ENCODE measurements at places on chromosomes 11 and 22.

GRCh38 chr22:25021409-25021808 is 68.9 kb downstream of the KIAA1671 start:
- no peak for DNase-seq

GRCh38 chr11:13672576-13673210 is 4.2 kb downstream of the FAR1 start:
- DNase-seq: no peak

DNA sequence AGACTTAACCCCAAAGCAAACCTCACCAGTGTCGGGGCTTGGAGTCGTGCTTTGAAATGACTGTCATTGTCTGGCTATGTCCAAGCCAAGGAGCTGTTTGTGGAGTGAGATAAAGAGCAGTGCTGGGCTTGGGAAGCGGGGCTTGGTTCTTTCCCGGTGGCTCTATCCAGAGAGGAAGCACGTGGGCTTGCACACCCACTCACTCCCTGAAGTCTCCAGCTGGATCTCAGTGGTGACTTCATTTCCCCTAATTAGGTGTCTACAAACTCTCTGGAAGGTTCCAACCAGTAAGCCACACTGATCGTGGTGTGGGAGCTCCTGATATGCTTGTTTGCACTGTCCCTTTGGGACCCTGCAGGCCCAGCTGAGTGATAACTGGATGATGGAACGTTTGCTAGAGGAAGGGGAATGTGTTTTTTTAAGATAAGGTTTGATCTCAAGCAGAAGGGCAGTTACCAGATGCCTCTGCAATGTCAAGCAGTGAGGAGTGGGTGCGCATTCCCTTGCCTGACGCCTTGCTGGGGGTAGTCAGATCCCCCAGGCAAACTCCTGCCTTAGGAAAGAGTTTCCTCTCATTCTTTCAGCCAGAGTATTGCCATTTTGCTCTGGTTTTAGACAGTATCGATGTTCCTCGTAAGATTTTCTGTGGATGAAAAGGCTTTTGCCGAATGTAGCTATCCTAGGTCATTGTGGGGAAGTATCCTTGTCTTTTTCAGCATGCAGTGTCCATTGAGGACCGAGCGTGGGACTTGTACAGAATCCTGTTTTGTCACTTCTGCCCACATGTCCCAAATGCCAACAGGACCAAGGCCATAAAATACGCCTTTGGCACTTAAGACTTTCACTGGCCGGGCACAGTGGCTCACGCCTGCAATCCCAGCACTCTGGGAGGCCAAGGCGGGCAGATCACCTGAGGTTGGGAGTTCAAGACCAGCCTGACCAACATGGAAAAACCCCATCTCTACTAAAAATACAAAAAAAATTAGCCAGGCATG is 90.9 kb downstream of the MICAL2 start:
- DNase-seq: no peak

GRCh38 chr11:10305262-10305963 is 540 bp downstream of the ADM start:
- no peak for DNase-seq

GRCh38 chr11:121881806-121882205 is 234.2 kb downstream of the BLID start:
- DNase-seq: no peak

DNA sequence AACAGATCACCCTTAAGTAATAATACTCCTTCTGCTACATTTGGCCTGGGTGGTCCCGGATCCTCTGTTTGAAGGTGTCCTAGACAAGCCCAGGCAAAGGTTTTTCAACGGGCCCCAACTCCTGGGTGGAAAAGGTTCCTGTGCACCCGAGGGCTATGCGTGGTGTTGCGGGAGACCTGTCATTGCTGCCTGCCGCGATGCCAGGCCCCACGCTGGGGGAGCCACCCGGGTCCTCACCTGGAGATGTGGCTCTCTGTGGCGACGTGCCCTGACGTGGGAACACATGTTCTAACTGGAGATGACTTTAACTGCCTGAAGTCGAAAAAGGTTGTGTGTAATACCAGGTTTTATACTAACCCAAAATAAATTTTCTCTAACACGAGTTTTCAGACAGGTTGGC is 467.1 kb downstream of the NTM start:
- no peak for DNase-seq

DNA sequence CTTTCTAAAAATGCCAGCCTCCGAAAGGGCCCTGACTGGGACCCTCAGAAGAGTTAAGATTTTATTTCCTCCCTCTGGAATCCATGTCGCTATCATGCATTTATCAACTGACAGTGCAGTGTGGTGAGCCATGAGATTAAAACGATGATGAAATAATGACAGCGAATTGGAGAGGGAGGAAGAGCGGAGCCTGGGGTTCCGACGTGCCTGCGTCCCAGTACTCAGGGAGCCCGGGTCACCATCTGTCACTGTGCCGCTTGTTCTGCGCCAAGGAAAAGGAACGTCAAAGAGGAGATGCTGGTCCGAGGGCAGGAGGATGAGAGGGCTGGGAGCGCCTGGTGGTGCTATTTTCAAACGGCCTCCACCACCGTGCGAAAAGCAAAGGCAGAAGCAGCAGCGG is 46.2 kb downstream of the MACROD1 start:
- DNase-seq: no peak

- DNase-seq: no peak
These were observed 10.7 kb downstream of the FAM118A start for GRCh38 chr22:45320357-45320976.

GRCh38 chr22:29932136-29932535 is 49.2 kb downstream of the MTMR3 start:
- no peak for DNase-seq

GRCh38 chr11:76491644-76492043 is 46.8 kb downstream of the EMSY start:
- DNase-seq: no peak

DNA sequence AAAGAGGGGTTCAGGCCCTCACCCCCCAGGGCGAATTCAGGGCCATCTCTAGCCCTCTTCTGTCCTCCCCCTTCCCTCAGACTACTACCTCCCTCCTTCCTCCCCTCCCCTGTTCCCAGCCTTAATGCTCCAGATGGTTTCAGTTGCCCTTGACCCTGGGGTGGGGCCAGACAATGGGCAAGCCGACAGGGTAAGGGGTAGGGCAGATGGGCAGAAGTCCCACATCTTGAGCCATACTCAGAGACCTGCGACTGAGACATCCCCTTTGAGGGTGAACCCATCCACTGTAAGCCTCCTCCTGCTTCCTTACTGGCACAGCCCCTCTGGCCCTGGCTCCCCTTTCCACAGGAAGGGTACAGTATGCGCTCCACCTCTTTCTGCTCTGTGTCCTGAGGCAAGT is 1.9 kb downstream of the RHBDD3 start:
- no peak for DNase-seq

DNA sequence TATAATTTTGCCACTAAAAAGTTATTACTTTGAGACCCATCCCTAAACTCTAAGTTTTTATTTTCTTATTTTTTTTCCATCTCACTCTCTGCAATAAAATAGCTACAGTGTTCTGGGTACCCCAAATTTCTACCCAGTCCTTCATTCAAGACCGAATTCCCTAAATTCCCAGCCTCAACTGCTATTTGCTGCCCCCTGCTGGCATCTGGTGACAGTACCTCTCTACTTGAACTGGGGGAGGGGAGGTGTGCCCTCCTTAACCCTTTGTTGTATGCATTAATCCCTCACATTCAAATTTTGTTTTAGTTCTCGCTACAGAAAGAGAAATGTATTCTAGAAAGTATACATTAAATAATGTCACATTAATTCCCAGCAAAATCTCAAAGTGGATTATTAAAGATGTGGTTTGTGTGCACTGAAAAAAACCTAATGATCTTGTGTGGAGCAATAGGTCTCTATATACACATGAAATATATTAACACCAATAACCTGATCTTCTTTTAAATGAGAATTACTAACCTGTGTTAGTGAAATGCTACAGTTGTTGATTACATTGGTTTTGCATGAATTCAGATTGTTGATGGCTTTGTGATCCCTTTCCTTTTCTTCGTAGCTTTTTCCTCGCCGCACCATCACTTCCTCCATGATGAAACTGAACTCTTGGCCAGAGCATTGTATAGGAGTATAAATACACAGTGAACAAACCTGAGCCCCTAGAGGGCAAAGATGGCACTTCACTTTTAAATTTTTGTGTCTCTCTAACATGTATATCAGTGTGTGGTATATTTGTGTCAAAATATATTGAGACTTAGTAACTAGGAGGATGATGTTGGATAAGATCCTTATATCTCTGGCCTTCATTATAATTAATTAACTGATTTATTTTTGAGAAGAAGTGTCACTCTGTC is 590.0 kb downstream of the METTL15 start:
- no peak for DNase-seq

DNA sequence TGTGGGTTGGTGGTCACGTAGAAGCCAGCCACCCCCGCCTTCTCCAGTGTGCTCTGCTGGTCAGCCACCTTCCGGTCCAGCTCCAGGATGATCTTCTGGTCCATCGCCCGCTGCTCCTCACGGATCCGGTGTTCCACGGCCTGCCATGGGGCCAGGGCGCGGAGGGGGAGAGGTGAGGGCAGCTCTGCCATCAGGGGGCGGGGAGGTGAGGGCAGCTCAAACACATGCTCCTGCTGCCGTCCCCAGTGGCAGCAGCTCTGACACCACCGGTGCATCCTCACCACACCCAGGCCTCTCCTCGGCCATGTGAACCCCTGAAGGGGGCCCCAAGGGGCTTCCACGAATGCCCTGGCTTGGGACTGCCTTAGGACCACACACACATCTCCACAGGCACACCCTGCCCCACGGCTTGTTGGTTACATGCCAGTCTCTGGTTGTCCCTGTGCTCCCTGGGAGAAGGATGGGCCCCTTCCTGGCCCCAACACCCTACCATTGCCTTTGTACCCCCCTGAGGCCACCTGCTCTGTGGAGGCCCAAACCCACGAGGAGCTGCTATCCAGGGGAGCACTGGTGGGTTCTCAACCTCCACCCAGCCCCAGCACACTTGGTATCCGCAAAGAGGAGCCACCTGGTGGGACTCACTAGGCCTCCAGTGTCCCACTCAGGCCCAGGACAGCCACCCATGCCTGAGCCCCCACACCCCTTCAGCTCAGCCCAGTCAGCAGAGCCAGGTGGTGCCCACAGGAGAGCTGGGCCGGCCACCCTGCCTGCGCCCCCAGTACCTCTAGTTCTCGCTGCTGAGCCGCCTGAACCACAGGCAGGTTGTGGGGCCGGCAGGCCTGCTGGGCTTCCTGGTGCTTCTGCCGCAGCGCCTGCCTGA is 4.3 kb downstream of the DGCR6L start:
- peak; percentile 7 for DNase-seq

- no peak for DNase-seq
These were observed 12.7 kb upstream of the TSGA10IP start for GRCh38 chr11:65932558-65932919.

GRCh38 chr11:66883016-66883965 is 26.4 kb downstream of the LRFN4 start:
- peak; percentile 42 for DNase-seq

DNA sequence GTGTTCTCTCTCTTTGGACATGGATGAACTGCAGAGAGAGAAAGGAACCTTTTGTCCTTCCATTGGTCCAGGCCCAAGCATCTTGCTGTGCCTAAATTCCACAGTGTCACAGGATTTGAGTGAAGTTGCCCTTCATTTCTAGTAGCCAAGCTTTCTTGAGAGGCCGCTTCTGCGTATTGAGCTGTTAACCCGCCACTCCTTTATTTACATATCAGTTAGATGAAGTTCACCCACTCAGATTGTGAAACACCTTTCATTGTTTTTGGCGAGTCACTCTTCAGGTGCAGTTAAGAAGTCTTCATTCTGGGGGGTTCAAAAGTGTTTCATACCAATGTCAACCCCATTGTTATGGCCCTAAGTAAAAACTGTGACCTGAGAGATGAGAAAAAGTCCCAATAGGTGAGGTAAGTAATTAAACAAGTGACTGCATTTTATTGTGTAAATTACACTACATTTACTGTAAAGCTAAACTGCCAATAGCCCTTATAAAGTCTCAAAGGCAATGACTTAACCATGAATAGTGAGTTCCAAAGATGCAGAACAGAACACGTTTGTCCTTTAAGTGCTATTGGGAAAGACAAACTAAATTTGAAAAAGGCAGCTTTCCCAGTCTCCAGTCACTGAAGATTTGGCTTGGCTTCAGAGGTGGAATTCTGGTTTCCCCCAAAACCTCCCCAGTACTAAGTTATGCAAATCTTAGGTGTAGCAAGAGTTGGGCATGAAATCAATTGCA is 61.0 kb downstream of the APIP start:
- DNase-seq: no peak

DNA sequence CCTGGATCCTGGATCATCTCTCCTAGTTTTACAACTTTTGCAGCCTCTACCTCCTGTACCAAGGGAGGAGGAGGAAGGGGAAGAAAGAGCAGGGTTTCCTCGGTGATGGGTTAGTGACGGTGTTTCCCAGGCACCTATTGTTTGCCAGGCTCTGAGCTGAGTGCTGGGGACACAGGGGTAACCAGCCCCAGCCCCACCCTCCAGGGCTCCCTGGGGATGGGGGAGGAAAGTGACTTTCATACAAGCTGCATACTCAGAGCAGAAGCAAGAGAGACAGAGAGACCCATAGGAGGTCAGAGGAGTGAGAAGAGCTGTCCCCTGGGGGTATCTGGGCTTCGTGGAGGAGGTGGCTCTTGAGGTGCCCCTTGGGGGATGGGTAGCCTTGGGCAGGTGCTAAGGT is 89.4 kb upstream of the THY1 start:
- no peak for DNase-seq

GRCh38 chr11:133214646-133215045 is 317.7 kb downstream of the OPCML start:
- DNase-seq: no peak

DNA sequence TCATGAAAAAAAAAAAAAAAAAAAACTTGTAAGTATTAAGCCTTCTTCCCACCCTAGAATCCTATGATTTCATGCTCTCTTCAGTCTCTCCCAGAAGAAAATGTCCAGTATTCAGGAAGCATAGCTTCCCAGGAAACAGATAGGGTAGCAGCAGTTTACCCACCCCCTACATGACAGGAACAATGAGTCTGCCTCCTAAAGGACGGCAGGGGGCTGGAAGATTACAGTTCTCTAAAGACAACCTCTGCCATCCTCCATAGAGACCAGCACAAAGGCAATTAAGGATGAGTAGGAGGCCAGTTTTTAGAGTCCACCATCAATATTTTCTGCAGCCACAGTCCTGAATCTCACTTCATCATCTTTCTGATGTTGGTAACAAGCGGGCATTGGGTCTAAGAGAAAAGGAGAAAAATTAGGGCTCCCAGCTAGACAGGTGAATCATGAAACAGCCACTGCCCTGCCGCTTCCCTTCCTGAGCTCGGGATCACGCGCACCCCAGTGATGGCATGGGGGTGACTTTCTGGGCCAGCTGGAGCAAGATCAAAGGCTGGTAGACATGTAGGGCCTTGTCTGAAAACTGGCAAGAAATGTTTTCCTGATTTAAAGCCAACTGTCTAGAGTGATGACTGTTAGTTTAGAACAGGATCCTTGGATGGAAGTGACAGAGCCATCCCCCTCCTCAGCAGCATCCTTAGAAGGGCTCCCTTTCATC is 322.8 kb downstream of the LARGE1 start:
- no peak for DNase-seq

DNA sequence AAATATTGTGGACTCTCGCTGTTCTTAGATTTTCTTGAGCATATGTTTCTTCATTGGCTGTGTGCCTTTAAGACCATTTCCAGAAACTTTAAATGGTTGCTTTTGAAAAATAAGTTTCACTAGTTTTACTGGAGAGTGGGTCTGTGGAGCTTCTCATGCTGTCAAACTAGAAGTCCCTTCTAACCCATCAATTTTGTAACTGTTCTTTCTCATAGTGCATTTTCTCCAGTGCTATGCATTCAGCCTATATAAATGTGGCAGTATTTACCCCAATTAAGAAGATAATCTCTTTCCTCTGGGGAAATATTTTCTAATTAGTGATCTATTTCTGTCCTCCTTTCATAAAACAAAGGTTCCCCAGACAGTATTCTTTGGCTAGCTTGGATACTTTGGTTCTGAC is 97.9 kb upstream of the RRM1 start:
- no peak for DNase-seq

- DNase-seq: no peak
These were observed 65.3 kb downstream of the ARFGAP2 start for GRCh38 chr11:47111318-47111804.

Data from activated T-helper 2 cell treated with anti-CD3 and anti-CD28 coated beads, Interferon-gamma antibody, Interleukin-2, Interleukin-4, amounts not matched to agents 10 μg/mL and 5 μg/mL and 100 μg/mL, durations not matched to agents 14 hours and 24 hours and 36 hours (primary cell).